ENCODE measurements at places on chromosomes 13 and 19. TPM values are rescaled to one million over a fixed set of nuclear protein-coding genes. Genes with fewer than 3 reads are reported as not detected.

DNA sequence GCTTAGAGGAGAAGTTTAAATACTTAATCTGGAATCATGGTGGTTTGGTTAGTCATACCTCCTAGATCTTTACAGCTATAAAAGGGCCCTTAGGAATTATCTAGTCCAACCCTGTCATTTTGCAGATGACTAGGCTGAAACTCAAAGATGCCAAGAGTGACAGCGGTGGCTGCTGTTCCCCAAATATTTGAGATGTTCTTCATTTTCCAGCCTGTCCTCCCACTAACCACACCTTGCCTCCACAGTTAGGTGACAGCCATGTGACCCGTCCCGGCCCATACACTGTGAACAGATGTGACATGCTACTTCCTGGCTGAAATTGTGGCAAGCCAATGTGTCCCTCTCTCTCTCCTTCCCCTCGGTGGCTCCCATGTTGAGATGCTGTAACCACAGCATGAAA is 225.5 kb upstream of the IPO5 start:
- no peak for DNase-seq

GRCh38 chr19:371501-372168 is 27.0 kb upstream of the MIER2 start:
- no peak for DNase-seq

GRCh38 chr13:65856431-65856830 is 1373.7 kb downstream of the PCDH9 start:
- DNase-seq, result no peak

DNA sequence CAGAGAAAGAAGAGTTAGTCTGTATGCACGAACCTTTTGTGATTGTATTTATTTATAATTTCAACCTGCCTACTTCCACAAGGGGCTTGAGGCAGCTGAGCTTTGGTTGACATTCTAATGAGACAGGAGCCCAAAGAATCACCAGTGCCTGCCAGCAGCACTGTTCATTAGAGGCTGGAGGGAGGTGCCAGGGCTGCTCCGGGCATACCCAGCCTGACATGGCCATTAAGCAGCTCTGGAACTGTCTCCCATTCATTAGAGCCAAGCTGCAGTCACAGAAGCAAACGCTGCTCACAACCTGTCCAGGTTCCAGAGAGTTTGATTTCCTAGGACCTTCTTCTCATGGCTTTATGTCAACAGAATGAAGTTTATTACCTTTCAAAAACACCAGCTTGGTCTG is 425.5 kb downstream of the RFC3 start:
- DNase-seq, result no peak

DNA sequence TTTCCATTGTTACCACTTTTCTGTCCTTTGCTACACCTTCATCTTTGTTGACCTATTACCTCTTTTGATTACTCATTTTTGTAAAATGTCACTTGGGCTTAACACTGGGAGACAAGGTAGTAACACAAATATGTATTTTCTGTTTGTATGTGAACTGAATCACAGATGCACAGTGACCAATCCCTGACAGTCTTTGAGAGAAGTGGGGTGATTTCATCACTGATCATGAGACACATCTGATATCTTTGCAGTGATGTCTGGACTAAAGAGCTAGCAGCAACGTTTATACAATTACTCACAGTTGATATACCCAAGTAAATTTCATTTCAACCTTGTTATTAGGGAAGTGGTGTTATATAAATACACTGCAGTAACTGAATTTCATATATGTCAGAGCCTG is 1397.4 kb upstream of the SPRY2 start:
- DNase-seq, result no peak

GRCh38 chr19:48913114-48913889 is 13.2 kb downstream of the NUCB1 start:
- DNase-seq, result no peak

- no peak for DNase-seq
These were observed 45.4 kb upstream of the SPACA7 start for GRCh38 chr13:112330479-112331381.

- DNase-seq, result no peak
These were observed 289.8 kb upstream of the SOX21 start for GRCh38 chr13:95002126-95002525.

DNA sequence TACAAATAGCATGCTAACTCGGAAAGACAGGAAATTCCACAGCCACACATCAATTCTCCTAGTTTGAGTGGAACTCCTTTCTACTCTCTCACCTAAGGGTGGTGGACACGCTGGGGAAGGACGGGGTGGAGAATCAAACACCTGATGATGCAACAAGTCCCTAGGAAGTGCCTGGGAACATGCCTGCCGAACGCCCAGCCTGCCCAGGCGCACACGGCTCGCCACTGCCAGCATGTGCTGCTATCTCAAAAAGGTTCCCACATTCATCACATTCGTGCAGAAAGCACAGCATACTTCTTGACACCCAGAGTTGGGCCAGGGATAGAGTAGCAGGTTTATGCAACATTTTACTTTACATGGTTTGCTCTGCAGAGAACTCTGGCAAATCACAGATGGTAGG is 164.6 kb downstream of the ABCC4 start:
- DNase-seq, result no peak

- no peak for DNase-seq
These were observed 215.7 kb downstream of the ZNF536 start for GRCh38 chr19:30587869-30588268.

DNA sequence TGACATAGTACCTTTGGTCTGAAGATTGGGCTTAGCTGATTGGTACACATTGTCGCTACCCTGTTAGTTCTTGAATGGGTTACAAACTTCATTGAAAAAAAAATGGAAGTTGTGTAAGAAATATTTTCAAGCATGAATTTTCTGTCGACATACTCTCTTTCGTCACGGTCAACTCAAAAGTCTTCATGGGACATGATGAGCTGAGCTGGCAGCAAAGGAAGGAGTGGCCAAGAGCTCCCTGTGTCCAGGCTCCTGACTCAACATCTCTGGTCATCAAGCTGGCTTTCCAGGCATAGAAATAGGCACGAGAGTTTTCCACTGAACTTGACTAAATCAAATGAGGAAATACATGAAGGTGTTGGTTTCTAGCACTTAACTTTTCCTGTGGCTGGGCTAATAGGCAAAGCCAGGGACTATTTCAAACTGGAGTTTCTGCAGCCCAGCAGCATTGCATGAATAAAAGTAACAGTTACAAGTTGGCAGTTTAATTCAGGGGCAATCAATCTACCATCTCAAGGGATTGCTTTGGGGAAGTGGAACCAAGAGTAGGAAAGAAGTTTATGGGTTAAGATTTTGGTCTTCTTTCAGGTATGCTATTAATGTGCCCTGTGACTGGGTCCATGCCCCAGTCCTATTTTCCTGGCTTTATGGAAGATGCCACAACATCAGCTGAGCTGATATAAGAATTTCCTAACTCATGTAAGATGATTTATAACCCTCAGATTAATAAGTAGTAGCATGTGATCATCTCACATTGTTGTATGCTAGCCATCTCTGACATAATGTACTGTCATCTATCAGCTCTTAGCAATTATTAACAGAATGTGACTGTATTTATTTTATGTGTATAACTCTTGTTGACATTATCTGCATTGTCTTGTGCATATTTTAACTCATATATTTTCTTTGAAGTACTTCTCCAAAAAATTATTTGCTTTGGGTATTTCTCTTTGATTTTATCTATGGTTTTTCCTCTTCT is 385.8 kb downstream of the DLEU7 start:
- DNase-seq, result no peak

- DNase-seq, result no peak
These were observed 1.8 kb downstream of the ZFR2 start for GRCh38 chr19:3866910-3867638.

- no peak for DNase-seq
These were observed 35.4 kb downstream of the PCCA start for GRCh38 chr13:100124265-100124664.

DNA sequence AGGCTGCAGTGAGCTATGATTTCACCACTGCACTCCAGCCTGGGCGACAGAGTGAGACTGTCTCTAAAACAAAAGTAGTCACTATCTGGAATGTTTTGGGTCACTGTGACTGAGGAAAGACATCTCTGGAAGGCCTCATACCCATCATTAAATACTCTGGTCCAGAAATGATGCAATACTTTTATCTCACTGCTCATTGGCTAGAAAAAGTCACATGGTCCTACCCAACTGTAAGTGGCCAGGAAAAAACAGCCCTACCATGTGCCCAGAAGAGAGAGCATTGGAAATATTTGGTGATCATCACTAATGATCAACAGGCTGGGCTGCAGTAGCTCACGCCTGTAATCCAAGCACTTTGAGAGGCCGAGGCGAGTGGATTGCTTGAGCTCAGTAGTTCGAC is 29.8 kb downstream of the PNPLA6 start:
- no peak for DNase-seq

GRCh38 chr19:15072930-15073647 is 8.9 kb upstream of the OR1I1 start:
- peak; percentile 34 for DNase-seq

- no peak for DNase-seq
These were observed 46.3 kb upstream of the MTIF3 start for GRCh38 chr13:27496536-27497273.

GRCh38 chr13:68490594-68490993 is 1260.5 kb upstream of the PCDH9 start:
- no peak for DNase-seq

GRCh38 chr13:28716511-28716910 is 2.3 kb downstream of the SLC46A3 start:
- DNase-seq, result no peak

DNA sequence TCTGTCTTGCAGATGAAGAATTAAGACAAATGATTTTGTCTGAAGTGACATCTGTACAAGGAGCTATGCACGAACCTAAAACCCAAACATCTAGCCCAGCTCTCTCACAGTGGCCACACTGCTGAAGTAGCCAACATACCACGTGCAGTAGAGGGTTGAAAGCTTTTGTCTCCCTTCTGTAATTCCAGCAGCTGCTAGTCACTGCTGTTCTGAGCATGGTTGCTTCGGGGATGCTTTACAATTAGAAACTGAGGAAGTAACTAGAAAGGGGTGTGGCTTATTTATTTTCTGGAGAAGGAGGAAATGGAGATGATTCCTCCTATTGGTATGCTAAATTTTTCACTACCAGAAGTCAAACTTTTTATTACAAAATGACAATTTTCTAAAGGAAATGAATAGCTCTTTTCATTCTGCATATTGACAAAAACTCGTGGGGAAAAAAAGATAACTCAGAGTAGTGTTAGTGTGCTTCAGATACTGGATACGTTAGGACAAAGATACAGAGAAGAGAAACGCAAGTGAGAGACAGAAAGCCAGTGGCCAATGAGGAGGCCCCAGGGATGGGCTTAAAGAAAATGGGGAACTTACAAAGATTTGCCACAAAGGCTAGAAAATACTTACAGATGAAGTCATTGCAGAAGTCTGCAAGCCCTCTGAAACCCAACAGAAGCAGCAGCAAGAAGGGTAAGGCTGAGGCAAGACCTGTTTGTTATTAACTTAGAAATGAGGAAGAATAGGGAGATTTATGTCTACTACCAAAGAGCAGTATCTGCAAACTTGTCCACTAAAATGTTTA is 192.7 kb upstream of the MIR17HG start:
- no peak for DNase-seq

- DNase-seq, result no peak
These were observed 203.5 kb upstream of the HTR2A start for GRCh38 chr13:47100214-47100853.

- DNase-seq, result no peak
These were observed 33.0 kb downstream of the FGF9 start for GRCh38 chr13:21703846-21704245.

- no peak for DNase-seq
These were observed 1.3 kb downstream of the SAFB start for GRCh38 chr19:5624018-5624663.

FXYD7 gene
- 16.7 TPM for total RNA-seq

KLK15 gene
- not detected for total RNA-seq

GARIN5A gene
- 8.2 TPM for total RNA-seq

C19orf33 gene
- total RNA-seq, result 22.3 TPM

ZNF431 gene
- total RNA-seq, result 45.2 TPM

ZNF606 gene
- total RNA-seq, result 24.5 TPM
